Pulmonary artery endothelial cell (primary cell): ENCODE measurements at places on chromosomes 13 and 19.

DNA sequence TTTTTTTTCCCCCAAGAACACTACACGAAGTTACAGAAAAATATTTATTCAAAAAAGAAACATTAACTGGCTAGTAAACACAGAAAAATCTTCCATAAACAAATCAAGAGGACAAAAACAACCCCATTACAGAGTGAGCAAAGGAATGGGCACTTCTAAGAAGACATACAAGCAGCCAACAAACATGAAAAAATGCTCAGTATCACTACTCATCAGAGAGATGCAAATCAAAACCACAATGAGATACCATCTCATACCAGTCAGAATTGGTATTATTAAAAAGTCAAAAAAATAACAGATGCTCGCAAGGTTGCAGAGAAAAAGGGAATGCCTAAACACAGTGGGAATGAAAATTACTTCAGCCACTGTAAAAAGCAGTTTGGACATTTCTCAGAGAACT is 131.7 kb downstream of the UGGT2 start:
- DNase-seq, result no peak

DNA sequence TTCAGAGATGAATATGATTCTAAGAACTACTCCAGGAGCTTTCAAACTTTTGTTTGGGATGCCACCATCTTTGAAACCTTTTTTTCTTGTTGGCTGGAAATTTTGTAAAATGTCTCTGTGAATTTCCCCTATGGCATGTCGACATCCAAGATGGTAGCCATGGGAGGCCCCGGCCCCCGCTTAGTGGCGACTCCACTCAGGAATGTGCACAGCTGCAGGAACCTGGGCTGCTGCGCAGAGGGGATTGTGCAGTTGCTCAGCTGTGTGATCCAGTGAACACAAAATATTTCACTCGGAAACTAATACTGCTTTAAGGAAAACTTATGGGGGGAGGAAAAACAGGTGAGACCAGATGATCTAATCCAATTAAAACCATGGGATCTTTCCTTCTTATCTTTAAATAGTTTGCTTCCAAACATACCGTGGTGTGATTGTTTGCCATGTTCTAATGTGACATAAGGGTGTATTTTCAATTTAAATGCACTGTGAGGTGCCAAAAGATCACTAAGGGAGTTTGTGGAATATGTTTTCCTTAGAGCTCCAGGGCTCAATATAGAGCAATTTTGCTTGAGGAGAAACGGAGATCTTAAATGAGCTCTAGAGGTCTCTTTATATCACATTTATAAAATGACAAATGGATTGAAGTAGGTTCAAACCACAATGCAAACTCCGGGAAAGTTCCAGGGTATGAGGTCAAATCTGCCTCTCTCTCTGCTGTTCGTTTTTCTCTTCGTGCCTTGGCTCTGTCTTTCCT is 497.7 kb downstream of the FGF9 start:
- no peak for DNase-seq

DNA sequence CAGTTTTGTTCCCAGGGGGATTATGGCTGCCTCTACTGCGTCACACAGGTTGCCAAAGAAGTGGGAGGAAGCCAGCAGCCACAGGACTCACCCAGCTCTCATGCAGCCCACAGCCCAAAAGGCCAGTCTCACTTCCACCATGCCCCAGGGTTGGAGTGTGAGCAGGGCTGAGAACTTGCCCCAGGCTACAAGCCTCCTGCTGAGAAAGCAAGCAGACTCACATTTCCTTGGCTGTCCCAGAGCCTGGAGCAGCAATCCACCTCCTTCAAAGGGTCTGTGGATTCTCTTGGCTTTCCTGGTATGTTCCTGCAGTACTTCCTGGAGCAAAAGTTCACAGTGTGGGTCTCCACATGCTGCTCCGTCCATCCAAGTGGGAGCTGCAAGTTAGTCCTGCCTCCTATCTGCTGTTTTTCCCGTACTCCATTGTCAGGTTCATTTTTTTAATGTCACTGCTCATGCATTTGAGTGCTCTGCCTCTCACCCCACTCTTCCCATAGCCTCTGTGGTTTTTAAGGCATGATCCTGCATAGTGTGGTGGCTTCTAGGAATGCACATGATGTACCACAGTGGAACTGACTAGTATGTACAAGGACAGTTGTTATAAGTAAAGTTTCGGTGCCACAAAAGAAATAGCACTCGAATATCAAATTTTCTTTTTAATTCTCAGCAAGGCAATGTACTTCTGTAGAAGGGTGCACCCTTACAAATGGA is 56.2 kb upstream of the ARHGEF7 start:
- DNase-seq, result no peak

- no peak for DNase-seq
Observed at GRCh38 chr13:34758628-34759027, 183.4 kb upstream of the NBEA start.

- no peak for DNase-seq
Observed at GRCh38 chr13:88866195-88866594, 1195.0 kb downstream of the SLITRK5 start.

DNA sequence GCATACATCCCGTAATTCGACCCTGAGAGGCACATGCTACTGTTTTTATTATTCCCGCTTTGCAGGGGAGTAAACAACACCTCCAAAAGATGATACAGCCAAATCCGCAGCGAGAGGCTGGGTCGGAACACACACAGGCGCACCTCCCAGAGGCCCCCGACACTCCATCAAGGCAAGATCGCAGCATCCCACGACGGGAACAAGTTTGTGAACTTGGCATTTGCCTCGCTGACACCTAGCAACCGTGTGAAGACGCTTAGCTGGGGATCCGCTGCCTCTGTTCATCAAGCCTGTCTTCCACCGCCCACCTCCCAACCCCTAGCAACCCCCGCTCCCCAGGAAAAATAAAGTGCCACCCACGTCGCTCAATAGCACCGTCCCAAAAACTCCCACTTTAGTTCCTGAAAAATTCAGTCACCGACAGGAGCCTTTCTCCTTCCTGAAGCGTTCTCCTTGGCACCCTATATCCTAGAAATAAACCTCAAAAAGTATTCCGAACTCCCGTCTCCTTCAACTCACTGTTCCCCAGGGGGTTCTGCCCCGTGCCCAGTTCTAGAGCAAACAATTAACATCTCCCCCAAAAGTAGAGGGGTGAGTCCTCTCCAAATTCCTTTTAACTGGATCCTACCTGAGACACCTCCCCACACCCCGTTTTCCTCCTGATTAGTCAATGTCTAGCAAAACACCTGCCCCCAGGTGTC is 1.7 kb downstream of the GNG7 start:
- DNase-seq, result no peak

- no peak for DNase-seq
Observed at GRCh38 chr13:101417043-101417406, 717 bp upstream of the NALCN start.

GRCh38 chr19:29535214-29535831 is 9.5 kb downstream of the VSTM2B start:
- DNase-seq, result no peak

DNA sequence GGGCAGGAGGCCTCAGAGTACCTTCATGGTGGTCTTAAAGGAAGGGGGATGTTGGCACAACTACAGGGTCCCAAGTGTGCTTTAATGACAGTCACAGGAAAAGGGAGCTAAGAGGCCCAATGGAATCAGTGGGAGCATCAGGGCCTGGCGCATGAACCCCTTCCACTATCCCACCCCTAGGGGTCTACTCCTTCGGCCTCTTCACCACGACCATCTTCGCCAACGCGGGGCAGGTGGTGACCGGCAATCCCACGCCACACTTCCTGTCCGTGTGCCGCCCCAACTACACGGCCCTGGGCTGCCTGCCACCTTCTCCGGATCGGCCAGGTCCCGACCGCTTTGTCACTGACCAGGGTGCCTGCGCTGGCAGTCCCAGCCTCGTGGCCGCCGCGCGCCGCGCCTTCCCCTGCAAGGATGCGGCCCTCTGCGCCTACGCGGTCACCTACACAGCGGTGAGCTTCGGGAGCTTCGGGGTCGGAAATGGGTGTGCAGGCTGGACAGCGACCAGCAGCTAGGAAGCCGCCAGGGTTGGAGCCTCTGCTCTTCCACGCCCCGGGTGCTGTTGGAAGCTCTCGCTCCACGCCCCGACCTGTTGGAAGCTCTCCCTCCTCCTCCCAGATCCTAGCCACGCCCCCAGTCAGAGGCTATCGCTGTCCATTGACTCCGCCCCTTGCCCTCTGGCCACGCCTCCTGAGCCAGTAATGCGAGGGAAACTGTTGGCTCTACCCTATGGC is 6.0 kb downstream of the PLPPR2 start:
- no peak for DNase-seq
